ENCODE measurements at places on chromosomes 7 and 10.

- DNase-seq, result no peak
These were observed 2.4 kb upstream of the CYP3A43 start for GRCh38 chr7:99825452-99825851.

DNA sequence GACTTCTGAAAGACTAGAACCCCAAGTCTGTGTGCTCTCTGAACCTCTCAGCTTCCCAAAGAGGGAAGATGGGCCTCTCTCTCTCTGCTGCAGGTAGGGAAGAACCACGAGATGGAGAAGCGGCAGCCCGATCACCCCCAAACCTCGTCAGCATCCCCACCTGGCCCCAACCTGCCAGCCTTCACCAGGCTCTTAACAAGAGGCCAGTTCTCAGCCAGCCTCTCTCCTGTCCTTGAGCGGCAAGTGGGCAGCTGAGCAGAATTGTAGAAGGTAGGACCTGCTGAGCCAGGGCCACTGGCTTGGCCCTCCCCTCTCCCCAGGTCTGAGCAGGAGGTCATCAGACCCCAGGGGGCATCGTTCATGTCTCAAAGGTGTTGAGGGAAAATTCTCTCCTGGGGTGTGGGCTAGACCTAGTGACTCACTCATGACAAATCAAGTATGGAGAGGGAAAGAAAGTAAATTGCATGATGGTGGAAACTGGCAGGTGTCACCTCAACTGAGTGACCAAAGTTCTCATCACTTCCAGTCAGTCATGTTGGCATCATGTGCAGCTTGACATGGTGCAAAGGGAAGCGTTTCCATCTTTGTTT lies 92.0 kb upstream of the GPR26 start:
- no peak for DNase-seq

- no peak for DNase-seq
These were observed 565.5 kb downstream of the PARD3 start for GRCh38 chr10:34249634-34250033.

DNA sequence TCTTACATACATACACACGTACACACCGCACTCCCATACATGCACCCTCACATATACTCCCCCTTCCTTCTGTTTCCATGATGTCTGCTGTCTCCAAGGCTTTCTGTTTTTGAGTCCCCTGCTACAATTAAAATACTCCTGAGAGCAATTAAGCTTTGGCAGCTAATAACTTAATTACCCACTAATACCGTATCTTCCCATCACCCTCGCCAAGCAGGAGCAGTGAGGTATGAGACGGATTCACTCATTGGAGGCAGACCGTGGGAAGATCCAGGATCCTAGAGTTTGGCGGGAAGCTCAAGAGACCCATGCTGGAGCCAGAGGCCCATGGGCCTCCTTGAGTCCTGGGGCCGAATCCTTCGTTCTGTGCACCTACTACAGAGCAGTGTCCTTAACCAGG lies 1.7 kb upstream of the CALN1 start:
- no peak for DNase-seq
